ENCODE measurements at places on chromosomes 16 and 17.

DNA sequence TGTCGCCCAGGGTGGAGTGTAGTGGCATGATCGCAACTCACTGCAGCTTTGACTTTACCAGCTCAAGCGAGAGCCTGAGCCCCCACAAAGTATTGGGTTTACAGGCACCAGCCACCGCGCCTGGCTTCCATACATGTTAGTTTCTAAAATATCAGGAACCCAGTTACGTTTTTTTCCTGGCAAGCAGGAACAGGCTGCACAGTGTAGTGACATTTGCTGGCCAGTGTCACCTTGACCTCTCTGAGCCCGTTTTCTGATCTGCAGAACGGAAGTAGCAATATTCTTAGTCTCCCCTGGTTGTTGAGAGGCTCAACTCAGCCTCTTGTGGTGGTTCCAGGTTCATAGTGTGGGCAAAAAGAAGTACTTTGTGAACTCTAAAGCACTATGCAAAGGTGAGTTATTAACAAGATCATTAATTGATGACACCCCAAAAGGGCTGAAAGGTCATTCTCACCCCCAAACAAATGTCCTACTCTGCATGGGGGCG, 15.6 kb downstream of the IGF2BP1 start:
- DNase-seq: no peak

DNA sequence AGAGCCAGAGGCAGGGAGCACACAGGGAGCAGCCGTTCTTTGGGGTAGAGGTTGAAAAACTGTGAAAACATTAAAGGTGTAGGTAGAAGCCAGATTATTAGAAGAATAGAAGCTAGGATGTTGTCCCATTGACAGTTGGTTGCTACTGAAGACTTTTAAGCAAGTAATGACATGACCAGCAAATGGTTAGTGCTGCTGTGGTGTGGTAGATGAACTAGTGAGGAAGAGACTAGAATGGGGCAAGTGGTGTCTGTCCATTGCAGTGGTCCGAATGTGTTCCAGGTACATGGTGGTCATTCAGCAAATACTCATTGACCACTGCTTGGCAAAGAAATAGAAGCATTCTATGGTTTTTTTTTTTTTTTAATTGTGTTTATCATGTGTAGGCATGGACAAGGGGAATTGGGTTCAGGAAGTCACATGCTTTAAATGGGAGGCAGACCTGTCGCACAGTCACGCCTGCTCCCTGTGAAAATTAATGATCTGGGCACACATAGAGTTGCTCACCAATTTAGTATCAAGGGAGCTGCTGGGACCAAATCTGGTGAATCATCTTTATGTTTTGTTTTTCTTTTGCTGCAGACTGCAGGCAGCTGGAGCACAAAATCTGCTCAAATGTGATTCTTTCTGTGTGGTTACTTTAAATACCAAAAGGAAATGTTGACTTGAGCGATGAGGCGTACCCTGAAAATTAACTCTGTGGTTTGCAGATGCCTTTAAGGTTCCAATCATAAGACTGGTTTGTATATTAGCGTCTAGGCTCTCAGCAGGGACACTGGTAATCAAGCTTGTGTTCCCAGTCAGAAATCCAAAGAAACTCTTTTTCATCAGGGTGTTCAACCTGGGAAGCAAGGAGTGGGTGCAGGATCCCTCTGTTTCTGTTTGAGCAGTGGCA, 30.7 kb downstream of the YPEL2 start:
- DNase-seq: no peak

- DNase-seq: no peak
These were observed 12.1 kb downstream of the ACLY start for GRCh38 chr17:41906465-41907184.

- no peak for DNase-seq
These were observed 5.4 kb downstream of the DYNLL2 start for GRCh38 chr17:58088624-58089023.

- DNase-seq: no peak
These were observed 73.7 kb downstream of the C16orf95 start for GRCh38 chr16:87243478-87243877.

DNA sequence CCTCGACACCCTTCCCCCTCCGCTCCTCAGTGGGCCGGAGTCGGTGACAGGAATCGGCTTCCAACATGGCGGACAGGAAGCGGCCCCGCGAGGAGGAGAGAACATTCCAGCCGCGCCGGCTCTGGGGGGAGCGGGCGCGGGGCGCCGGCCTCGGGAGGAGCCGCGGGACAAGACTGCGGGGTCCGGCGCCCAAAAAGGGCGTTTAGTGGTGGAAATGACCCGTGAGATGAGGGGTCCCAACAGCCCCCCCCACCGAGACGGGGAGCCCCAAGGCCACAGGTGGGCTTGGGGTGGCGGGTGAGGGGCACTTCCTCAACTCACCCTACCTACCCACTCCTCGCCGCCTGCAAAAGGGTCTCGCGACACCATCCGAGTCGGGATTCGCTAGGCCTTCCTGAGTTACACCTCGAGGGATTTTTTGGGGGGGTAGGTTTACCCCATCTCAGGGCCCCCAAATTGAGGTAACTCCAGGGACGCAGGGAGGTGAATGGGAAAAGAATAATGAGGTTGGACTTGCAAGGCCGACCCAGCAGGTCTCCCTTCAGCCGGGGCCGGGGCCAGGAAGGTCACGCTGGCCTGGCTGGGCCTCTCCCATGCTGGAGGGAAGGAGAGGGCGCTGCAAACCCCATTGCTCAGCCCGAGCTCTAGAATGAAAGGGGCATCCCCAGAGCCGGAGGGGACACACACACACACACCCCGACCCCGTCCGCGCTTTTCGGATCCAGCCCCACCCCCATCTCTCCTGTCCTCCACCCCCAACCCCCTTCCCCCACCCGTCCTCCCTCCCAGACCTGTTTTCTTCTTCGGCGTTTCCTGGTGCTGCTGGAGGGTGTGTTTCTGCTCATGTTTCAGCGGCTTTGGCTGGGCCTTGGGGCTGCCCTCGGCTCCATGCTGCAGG, 707 bp downstream of the NUFIP2 start:
- DNase-seq: peak; percentile 29
